ENCODE measurements at places on chromosomes 12 and 14.

- no peak for DNase-seq
These were observed 188.3 kb upstream of the SLC38A2 start for GRCh38 chr12:46560874-46561273.

GRCh38 chr12:24739106-24739779 lies 209.7 kb downstream of the BCAT1 start:
- DNase-seq: no peak

DNA sequence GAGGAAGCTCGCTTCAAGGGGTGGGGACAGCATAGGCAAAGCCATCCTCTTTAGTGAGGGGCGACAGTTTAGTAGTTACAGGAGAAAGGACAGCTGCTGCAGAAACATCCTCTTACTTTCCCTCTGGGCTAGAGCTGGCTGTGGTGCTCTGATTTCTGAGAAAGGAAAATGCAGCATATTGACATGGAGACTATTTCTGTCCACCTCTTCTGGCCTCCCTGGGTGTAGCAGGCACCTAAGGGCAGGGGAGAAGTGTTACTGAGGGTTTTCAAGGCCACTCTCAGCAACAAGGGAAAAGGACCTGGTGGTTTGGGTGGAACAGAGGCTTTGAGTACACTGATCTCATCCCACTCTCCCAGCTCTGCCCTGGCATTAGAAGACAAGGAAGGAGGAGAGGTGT lies 40.0 kb upstream of the CTDSP2 start:
- no peak for DNase-seq

- DNase-seq: peak; percentile 1
These were observed 194.6 kb upstream of the KRR1 start for GRCh38 chr12:75705749-75706711.

- DNase-seq: no peak
These were observed 2.5 kb downstream of the SLC38A1 start for GRCh38 chr12:46266382-46266791.

GRCh38 chr12:12877153-12877768 lies 14.1 kb upstream of the GPRC5A start:
- DNase-seq: no peak

DNA sequence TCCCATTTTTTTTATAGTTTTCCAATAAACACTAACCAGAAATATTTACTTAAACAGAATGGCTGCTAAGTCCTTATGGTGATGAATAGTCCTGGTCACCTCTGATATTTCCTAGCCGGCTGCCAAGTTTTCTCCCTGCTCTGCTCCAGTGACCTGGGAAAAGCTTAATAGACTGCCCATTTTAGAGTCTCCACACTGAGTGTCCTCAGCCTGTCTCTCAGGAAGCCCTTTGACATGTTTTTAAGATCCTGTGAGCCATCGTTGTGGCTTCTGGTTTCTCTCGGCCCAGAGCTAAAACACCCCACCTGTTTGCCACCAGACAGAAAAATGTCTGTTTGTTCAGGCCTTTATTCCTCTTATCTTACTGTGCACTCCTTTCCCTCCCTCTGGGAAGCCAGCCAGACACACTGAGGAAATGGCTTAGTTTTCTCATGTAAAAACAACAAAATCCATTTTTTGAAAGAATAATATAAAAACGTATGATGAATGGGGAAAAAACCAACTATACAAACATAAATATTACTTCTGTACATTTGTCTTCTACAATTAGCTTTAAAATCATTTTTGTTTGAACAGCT lies 25.4 kb upstream of the ALDH2 start:
- DNase-seq: no peak

- DNase-seq: no peak
These were observed 2.9 kb upstream of the PCNX1 start for GRCh38 chr14:70904373-70904772.

DNA sequence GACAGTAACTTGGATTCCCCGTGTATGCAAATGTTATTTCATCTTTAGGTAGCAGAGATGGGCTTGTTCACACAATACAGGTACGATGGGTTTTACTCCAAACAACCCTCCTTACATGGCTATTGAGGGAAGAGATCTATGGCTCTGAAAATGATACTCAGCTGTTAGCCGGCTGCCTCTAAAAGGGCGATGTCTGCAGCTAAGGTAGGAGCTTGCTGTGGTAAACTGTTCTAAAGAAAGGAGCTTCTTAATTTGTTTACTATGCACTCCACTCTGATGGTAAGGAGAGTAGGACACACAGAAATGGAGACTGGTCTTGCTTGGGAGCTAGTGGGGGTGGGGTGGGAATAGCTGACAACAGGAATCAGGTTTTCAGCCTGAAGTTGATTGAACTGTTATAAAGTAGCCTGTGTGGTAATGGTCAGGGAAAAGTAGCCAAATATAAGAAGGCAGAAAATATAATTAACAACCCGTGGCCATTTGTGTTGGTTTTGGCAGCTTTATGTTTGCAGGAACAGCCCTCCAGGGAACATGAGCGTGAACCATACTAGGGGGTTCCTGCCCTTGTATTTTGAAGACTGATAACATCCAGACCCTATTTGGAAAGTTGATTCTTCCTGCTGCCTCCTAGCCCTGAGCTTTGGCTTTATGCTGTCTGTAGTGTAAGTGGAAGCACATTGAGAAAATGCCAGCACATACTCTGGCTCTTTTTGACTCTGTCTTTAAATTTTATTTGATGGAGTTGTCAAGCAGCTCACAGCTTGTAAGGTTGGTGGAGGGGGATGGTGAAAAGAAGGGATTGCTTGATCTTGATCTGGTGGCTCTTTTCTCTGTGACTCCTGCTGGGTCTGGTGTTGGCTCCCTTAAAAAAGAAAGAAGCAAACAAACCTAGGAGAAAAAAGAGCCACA lies 929.8 kb downstream of the DIO2 start:
- no peak for DNase-seq

GRCh38 chr14:60510951-60511599 lies 2.1 kb downstream of the SIX6 start:
- DNase-seq: no peak

- no peak for DNase-seq
These were observed 15.3 kb downstream of the TSFM start for GRCh38 chr12:57797933-57798332.

DNA sequence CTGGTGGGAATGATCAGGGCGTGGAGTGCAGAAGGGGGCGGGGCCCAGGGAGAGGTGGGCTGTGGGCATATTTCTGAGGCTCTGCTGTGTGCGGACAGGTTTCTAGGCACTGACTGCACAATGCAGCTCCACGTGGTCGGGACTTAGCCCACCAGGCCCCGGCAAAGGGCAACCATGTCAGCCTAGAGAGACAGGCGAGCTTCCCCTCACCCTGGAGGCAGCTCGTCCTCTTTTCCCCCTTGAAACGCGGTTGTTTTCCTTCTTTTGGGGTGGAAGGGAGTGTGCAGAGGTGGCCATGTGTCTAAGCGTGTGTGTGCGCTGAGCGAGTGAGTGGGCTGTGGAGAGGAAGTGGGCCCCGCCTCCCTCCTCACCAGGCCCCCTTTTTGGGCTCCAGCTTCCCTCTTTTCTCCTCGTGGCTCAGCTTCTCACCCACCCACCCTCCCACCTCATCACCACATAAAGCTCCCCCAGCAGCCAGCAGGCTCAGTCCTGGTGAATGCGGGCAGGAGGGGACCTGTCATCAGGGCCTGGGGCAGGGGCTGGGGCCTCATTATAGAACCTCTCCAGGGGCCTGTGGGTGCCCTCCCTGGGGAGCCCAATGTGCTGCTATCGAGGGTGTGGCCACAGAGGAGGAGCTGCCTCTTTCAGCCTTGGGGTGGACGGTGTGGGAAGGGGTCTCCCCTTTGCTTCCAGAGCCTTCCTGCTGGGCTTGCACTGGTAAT lies 22.0 kb downstream of the LRTM2 start:
- no peak for DNase-seq

DNA sequence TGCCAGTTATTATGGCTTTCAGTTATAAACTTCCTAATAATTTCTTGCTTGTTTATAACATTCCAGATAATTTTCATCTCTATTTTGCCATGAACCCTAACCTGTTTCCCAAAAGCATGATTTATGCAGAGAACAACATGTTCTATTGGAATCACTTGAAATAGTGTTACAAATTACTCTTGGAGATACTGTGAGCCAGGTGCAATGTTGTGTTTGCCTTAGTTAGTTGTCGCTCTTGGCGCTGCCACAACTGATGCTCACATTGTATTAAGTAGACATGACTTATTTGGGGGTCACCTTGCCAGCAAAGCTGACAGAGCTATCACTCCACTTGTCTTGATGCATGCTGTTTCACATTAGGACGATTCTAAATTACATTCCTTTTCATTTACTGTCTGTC lies 49.4 kb downstream of the TSPAN8 start:
- DNase-seq: no peak

GRCh38 chr12:65364046-65364445 lies 85.6 kb downstream of the MSRB3 start:
- DNase-seq: no peak

DNA sequence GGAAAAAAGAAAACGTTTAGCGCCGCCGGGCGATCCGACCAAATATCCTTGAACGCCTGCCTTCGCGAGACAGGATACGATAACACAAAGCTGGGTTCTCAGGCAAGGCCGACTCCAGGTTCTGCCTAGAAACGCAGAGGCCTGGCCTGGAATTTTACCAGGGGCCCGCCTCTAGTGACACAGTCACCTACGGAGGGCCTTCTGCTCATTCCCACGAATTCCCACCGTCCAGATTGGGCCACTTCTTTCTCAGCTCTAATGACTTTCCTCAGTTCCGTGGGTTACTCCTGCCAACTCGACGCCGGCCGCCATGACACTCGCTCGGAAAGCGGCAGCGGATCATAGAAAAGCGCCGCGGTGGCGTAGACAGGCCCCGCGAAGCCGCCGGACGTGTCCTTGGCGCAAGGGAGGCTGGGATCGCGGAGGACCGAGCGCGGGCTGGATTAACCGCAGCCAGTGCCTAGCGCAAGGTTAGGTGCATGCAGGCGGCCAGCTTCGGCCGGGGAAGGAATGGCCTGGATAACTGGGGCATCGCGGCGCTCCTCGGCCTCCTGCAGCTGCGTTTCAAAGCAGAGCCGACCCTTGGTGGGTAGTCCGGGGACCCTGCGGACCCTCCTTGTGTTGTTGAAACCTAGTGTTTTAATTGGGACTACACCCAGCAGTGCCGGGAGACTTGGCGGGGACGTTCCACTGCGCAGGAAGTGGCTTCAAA lies at the start of gene TRIP11:
TSS of gene TRIP11 (minus strand) at position 341 of the 712 bp plus-strand sequence. CDS start 374 bp downstream, outside the sequence.
- peak; percentile 92 for DNase-seq

GRCh38 chr14:71711619-71712018 lies 220.6 kb upstream of the RGS6 start:
- no peak for DNase-seq

- DNase-seq: no peak
These were observed 95.9 kb downstream of the TTC7B start for GRCh38 chr14:90720336-90720735.

DNA sequence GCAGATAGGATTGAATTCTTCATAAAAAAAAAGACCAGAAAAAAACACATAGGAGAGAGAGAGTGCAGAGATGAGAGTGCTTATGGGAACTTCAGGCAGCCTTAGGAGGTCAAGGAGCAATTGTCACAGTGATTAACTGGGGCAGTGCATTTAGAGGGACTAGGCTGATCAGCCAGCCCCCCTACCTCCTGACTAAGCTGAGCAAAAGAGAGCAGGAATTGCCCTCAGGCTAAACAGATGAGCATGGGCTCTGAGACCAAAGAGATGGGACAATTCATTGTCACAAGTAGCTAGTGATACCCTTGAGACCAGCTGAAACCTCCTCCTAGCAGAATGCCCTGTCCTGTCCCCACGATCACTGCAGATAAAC lies 124.0 kb downstream of the BTG1 start:
- DNase-seq: no peak

GRCh38 chr12:113287146-113287898 lies 47.6 kb downstream of the SLC8B1 start:
- no peak for DNase-seq

GRCh38 chr12:123367511-123367910 lies 2.9 kb upstream of the SBNO1 start:
- no peak for DNase-seq

GRCh38 chr14:61296719-61297502 lies 15.8 kb upstream of the TMEM30B start:
- no peak for DNase-seq

DNA sequence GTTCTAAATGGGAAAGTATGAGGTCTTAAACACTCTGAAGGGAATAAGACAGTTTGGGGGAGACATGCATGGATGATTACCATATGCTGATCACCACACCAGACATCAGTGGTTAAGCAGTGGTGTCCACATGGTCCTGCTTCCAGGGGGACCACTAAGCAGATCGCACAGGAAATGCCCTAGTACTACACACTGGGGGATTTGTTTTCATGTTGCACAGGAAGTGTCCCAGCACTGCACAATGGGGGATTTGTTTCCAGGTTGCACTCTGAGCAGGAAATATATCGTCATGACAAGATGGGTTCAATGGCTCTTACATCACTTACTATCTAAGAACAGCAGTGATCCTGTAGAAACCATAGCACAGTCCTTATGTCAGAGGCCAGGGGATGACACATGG lies 245.5 kb downstream of the BCL11B start:
- no peak for DNase-seq

DNA sequence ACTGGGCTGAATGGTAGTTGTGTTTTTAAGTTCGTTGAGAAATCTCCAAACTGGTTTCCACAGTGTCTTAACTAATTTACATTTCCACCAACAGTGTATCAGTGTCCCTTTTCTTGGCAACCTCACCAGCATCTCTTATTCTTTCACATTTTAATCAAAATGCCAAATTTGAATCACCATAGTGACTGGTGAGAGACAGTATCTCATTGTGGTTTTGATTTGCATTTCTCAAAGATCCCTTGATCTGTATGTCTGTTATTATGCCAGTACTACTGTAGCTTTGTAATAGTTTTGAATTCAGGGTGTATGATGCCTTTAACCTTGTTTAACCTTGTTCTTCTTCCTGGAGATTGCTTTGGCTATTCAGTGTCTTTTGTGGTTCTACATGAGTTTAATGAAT lies 2.2 kb upstream of the EIF2S3B start:
- DNase-seq: no peak

DNA sequence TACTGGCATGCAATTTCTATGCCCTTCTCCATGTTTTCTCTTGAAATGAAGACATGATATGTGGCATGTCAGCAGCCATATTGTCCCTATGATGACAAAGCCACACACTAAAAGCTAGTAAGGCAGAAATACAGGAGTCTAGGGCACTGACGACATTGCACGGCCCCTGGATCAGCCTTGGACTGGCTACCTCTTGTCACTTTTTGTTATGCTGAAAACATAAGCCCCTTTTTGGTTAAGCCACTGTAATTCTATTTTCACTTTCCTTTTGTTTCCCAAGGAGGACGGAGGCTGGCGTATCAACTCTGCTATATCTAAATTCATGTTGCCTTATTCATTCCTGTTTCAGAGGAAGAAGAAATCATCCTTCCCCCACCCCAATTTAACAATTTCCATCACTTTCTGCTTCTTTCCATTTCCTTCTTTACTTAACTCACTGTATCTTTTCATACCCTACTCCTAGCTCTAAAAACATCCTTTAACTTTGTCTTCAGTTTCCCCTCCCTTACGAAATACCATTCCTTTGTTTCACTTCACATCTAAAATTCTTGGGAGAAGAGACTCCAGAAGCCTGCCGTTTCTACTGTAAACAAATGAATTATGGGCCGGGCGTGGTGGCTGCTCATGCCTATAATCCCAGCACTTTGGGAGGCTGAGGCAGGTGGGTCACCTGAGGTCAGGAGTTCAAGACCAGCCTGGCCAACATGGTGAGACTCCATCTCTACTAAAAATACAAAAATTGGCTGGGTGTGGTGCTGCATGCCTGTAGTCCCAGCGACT lies 364.1 kb downstream of the PCNX1 start:
- no peak for DNase-seq

GRCh38 chr14:76500011-76500410 lies 124.1 kb downstream of the ESRRB start:
- DNase-seq: no peak
